ENCODE measurements at places on chromosomes 3 and 15.
A peak's percentile ranks its signal among the peaks of the same experiment; 100 is the strongest.

GRCh38 chr3:122265957-122266356, 59.1 kb upstream of the CSTA start:
- no peak for DNase-seq

DNA sequence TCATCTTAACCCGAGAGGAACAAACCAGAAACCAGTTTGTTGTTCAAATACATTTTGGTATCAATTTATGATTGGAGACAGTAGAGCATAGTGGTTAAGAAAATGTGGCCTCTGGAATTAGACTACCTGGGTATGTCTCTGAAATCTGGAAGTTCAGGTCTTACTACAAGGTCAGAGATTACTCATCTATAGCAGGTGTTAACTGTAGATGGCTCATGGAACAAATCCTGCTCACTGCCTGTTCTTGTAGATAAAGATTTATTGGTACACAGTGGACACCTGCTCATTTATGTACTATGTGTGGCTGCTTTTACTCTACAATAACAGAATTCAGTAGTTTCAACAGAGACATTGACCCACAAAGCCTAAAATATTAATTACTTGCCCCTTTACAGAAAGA, 413.3 kb downstream of the CNTN6 start:
- DNase-seq, result no peak

DNA sequence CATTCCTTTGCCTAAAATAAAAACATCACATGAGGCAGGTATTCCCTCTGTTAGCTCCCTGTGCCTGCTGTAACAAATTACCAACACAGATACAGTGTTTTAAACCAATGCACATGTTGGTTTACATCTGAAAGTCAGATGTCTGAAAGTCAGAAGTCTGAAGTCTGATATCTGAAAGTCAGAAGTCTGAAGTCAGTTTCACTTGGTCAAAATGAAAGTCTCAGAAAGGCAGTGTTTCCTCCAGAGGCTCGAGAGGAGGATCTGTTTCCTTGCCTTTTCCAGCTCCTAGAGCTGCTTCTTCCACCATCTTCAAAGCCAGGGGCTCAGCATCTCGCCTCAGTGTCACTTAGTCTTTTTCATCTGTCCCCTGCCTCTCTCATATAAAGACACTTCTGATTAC, 22.0 kb downstream of the SST start:
- no peak for DNase-seq

GRCh38 chr3:127574880-127575878, 15.4 kb downstream of the TPRA1 start:
- DNase-seq, result peak; percentile 88

DNA sequence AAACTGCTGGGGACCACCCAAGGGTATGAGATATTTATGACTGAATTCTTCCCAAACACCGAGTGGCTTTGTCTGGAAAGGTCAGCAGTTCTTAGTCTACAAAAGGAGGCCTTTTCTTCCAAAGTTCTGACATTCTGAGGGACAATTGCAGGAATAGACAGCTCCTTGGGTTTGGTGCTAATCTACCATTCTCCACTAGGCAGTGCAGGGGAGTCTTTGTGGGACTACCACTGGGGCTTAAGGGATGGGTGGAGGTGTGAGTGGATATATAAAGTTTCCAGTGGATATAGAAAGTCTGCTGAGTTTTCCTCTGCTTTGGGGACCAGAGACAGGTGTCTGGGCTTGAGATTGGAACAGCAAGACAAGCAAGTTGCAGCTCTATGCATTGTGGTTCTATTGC, 62.7 kb downstream of the EXOG start:
- no peak for DNase-seq

GRCh38 chr3:105970283-105970682, 101.5 kb upstream of the CBLB start:
- peak; percentile 88 for DNase-seq

DNA sequence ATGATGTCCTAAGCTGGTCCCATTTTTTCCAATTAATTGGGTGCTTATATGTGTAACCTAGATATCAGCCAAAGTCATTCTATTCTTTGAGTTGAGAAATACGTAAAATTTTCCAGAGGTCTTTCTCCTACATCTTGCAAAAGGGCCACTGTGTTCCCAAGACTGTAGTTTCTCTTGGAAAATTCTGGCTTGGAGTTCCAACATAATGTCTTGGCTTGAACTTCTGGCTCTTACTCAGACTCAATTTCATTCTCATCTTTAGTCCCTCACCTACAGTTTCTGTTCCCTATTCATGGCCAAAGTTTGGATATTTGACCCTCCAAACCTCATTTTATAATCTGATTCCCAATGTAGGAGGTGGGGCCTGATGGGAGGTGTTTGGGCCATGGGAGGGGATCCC, 201.4 kb upstream of the ARHGEF26 start:
- no peak for DNase-seq

GRCh38 chr3:185081521-185081920, 71.3 kb downstream of the C3orf70 start:
- DNase-seq, result no peak

DNA sequence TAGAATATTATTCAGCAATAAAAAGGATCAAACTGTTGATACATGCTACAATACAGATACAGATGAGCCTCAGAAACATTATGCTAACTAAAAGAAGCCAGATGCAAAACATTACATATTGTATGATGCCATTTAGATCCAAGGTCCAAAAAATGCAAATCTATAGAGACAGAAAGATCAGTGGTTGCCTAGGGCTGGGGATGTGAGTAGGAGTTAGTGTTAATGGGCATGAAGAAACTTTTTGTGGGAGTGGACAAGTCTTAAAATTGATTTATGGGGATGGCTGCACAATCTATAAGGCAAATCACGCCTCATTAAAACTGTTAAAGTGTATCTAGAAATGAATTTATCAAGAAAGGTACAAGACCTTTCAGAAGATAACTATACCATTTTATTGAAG, 45.0 kb downstream of the EHHADH start:
- no peak for DNase-seq

Measured in iris pigment epithelial cell (primary cell).